ENCODE measurements at places on chromosomes 16 and 17. TPM values are rescaled to one million over a fixed set of nuclear protein-coding genes. Genes with fewer than 3 reads are reported as not detected.

Gene KRTAP4-4
- not detected for total RNA-seq

GRCh38 chr17:8283356-8283755 lies 5.1 kb upstream of the RANGRF start:
- DNase-seq: no peak

DNA sequence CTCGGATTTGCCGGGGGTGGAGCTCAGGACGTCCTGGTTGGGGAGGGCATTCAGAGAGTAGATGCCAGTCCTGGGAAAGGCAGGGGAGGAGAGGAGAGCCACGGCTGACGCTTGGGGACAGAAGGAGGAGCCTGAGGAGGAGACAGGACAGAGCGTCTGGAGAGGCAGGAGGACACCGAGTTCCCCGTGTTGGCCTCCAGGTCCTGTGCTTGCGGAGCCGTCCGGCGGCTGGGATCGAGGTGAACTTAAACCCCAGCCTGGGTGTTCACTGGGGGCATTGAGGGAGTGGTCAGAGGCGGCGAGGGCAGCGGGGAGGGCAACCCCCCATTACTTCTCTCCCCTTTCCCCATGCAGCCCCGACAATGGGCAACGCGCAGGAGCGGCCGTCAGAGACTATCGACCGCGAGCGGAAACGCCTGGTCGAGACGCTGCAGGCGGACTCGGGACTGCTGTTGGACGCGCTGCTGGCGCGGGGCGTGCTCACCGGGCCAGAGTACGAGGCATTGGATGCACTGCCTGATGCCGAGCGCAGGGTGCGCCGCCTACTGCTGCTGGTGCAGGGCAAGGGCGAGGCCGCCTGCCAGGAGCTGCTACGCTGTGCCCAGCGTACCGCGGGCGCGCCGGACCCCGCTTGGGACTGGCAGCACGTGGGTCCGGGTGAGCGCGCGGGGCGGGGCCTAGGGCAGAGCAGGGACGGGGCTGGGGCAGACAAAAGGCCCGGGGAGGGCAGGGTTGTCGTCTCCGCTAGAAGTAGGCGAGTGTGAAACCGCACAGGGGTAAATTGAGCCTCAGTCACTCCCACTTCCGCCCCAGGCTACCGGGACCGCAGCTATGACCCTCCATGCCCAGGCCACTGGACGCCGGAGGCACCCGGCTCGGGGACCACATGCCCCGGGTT lies 3.7 kb downstream of the NOL3 start:
- DNase-seq: peak; percentile 93

Gene GUCY2D
- total RNA-seq: 3.1 TPM
